ENCODE measurements at places on chromosomes 5 and 9. TPM values are rescaled to one million over a fixed set of nuclear protein-coding genes. Genes with fewer than 3 reads are reported as not detected.
A peak's percentile ranks its signal among the peaks of the same experiment; 100 is the strongest.

DNA sequence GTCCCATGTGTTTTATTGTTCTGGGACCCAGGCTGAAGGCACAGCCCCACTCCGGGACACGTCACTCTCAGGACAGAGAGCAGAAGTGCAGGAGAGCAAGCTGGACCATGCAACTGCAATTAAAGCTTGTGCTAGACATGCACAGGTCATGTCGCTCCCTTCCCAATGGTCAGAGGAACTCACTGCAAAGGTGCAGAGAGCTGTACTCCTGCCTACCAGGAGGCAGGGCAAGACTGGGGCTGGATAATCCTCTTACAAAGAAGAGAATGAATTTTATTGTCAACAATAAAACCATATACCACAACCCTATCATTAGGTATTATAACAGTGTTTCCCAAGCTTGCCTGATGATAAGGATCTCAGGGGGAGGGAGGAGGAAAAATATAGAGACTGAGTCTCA lies 74.0 kb upstream of the NEK6 start:
- no peak for DNase-seq

LMX1B gene
- 1.2 TPM for total RNA-seq

GRCh38 chr9:100674419-100675122 lies 96.7 kb downstream of the CAVIN4 start:
- DNase-seq = no peak

DNA sequence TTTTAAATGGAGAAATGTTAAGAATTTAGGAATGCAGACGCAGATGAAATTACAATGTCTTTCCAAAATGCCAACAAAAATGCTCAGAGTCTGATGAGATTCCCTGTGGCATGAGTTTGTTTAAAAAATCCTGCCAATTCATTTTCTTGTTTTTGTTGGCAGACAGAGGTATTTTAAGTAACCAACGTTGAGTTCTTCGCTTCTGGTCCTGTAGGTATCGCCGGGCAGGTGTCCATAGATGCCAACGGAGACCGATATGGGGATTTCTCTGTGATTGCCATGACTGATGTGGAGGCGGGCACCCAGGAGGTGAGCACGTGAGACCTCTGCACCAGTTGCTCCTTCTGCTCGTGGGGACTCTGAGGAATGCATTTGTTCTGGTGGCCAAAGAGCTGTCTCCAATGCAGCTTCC lies 69.4 kb downstream of the NPR3 start:
- DNase-seq = no peak

DNA sequence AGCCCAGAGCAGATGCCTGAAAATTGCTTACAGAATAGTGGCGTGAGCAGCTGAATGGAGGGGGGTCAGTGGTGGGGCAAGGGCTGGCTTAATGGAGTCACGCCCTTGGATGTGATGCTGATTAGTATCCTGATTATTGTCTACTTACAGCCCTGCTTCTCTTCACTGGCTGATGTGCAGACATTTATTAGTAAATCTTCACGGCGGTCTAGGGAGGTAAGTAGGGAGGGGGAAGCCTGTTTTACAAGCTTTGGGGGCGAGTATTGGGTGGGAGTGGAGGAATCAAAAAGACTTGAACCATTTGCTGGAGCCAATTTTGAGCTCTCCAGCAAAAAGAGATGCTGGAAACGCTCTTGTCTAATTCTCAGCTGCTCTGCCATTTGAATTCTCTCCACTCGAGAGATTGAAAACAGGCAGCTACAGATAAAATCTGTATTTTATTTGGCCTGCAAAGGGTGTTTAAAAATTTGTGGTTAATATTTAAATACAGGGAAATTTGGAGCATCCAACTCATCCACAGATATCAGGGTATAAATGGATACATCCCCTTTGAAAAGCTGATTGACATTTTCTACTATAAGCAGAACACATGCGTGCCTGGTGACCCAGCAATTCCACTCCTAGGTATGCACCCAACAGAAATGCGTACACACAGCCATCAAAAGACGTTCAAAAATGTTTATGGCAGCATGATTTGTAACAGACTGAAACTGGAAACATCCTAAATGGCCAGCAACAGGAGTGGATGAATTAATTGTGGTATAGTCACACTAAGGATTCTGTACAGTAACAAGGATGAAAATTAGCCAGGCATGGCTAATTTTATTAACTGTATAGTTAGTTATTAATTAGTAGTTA lies 19.5 kb upstream of the ALDH1B1 start:
- no peak for DNase-seq

DNA sequence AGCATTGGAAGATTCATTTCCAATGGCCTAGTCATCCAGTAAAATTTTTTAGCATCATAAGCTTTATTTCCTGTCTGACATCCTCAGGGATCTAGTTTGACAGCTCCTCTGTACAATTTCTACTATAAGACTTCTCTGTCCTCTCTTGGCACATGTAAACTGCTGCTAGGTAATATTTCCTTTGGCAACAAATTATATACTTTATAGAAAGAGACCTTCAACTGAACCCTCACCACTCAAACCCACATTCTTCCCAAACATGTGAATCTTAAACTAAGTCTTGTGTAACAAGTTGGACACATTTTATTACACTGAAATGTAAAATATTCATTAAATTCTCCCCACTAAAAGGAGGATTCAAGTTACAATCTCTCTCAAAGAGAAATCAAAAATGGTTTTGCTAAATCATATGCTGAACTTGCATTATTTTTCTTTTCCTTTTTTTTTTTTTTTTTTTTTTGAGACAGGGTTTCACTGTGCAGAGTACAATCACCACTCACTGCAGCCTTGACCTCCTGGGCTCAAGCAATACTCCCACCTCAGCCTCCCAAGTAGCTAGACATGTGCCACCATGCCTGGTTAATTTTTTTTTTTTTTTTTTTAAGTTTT lies 36.9 kb downstream of the SCAI start:
- peak; percentile 37 for DNase-seq

- DNase-seq = no peak
Measured at GRCh38 chr9:14692470-14693250, 572 bp downstream of the ZDHHC21 start.

PLCXD3 gene
- 0.10 TPM for total RNA-seq

- no peak for DNase-seq
Measured at GRCh38 chr5:7849681-7850394, 1.1 kb downstream of the CFAP90 start.

- peak; percentile 27 for DNase-seq
Measured at GRCh38 chr9:131282688-131283422, 6.5 kb upstream of the FAM78A start.

STKLD1 gene
- total RNA-seq = 0.49 TPM

DNA sequence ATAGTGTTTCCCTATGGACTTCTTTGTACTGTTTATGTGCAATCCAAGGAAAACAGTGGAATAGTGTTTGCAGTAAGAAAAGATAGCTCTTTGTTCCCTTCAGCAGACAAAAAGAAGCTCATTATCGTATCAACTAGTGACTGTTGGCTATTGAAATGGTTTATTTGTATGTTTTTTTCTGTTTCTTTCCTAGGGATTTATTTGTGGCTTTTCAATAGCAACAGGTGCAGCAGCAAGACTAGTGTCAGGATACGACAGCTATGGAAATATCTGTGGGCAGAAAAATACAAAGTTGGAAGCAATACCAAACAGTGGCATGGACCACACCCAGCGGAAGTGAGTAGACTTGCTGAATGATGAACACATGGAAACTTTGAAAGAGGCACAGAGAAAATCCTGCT lies 65.1 kb downstream of the SLC44A1 start:
- DNase-seq = no peak

DNA sequence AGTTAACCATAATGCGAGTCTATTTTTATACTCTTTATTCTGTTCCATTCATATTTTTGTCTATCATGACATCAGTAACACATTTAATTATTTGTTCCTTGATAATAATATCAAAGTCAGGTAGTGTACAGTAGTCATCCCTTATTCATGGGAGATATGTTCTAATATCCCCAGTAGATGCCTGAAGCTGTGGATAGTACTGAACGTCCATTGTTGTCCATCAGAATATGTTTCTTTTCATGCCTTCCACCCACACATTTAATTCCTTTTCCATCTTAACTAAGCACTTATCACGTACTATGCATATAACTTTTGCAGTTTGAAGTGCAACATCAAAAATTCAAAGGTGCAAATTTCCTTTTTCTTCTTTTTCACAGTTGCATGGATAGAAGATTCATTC lies 53.6 kb downstream of the FER start:
- DNase-seq = no peak

DNA sequence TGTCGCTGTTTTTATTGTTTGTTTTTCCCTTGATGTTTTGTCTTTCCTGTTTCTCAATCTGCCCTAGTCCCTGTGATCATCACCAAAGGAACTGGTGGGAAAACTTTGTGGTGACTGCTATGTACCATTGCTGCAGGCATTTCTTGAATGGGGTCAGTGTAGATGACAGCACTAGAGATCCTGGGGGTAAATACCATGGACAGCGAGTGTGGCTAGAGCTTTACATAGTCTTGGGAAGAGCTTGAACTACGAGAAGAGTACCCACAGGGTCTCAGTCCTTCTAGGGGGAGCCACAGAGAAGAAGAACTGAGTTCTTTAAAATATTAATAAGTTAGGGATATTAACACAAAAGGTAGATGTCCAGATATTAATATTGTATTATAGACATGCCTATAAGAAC lies 138.8 kb downstream of the PAM start:
- no peak for DNase-seq

DNA sequence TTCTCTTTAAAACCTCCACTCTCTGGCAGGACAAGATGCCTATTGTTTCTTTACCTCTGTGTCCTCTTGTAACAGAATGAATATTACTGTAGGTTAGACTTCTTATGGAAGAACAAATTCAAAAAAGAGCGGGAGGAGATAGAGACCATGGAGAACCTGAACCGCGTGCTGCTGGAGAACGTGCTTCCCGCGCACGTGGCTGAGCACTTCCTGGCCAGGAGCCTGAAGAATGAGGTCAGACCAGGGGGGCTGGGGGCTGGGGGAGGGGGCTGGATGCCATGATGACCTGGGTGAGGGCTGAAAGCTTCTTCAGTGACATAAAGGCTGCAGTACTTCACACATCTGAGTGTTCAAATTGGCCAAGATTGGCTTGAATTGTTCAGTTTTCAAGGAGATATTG lies 61.4 kb downstream of the CFAP90 start:
- DNase-seq = no peak

GRCh38 chr5:905139-905642 lies 12.5 kb downstream of the TRIP13 start:
- DNase-seq = no peak

DNA sequence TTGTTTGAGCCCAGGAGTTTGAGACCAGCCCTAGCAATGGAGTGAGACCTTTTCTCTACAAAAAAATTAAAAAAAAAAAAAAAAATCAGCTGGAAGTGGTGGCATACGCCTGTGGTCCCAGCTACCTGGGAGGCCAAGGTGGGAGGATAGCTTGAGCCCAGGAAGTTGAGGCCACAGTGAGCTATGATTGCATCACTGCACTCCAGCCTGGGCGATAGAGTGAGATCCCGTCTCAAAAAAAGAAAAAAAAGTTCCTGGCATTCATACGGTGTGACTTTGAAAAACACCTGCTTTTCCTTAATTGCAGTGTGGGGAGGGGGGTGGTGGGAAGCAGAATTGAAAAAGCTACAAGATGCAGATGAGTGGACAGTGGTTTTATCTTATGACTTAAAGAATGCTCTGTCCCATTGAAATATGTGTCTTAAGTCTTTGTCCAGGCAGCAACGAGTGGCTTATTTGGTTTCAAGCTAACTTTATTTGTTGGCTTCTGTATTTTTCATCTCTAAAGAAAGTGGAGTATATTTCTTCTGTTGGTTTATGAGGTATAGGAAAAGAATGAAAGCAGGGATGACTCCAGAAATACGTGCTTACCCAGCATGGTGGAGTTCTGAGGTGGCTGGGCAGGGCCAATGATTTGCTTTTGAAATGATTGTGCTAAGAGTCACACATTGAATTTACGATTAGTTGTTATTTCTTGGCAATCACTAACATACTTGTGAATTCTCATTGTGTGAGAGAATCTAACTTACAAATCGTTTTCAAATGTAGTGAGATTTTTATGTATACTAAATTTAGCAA lies 27.8 kb downstream of the ROPN1L start:
- DNase-seq = peak; percentile 71

NPR3 gene
- 33.7 TPM for total RNA-seq

TUSC1 gene
- 10.2 TPM for total RNA-seq

- DNase-seq = no peak
Measured at GRCh38 chr9:70594386-70594944, 180.0 kb upstream of the KLF9 start.

DAPK1 gene
- total RNA-seq = 29.0 TPM

- DNase-seq = no peak
Measured at GRCh38 chr9:7293091-7293490, 506.5 kb downstream of the DMAC1 start.

- no peak for DNase-seq
Measured at GRCh38 chr9:136407911-136408310, 2.5 kb downstream of the ENTR1 start.

NSA2 gene
- 82.6 TPM for total RNA-seq

- no peak for DNase-seq
Measured at GRCh38 chr5:1270933-1271914, 23.6 kb downstream of the TERT start.

GRCh38 chr9:120925535-120926396 lies 830 bp downstream of the TRAF1 start:
- DNase-seq = no peak

GRCh38 chr5:98258939-98259338 lies 514.5 kb upstream of the RGMB start:
- no peak for DNase-seq

- no peak for DNase-seq
Measured at GRCh38 chr9:130189840-130190239, 17.6 kb downstream of the NCS1 start.

GRCh38 chr9:69199769-69200470 lies 25.8 kb downstream of the TJP2 start:
- no peak for DNase-seq

DNA sequence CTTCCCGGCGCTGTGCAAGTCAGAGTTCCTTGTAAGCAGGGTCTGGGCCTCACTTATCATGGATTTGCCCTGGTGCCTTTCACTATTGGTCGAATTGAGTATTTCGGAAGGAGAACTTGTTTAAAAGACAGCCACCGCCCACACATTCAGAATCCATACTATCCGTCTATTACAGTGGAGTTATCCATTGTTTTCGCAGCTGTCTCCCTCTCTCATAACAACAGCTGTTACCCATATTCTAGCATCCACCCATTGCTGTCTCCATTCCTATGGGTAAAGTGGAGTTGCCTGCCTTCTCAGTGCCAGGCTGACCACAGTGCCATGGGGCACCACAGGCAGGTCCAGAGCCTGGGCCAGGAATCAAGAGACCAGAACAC lies 20.2 kb downstream of the FAXDC2 start:
- no peak for DNase-seq

- DNase-seq = peak; percentile 84
Measured at GRCh38 chr5:172479034-172479783, 24.9 kb upstream of the SH3PXD2B start.

DNA sequence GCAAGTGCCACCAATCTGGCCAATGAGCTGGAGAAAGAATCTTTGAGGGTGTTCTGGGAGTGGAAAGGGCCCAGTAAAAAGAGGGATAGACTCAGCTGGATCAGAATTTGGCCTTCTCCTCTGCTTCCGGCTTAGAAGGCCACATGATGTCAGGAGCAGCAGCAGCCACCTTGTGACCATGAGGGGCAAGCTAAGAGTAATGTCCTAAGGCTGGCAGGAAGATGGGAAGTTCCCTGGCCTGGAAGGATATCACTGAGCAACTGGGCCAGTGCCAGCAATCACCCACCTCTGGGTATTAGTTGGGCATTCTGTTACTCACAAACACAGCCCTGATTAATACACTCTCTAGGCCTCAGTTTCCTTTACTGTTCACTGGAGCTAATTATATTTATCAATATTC lies 44.2 kb downstream of the TSPAN17 start:
- no peak for DNase-seq

EGR1 gene
- total RNA-seq = 47.6 TPM
